ENCODE measurements at places on chromosomes 16 and 17.

DNA sequence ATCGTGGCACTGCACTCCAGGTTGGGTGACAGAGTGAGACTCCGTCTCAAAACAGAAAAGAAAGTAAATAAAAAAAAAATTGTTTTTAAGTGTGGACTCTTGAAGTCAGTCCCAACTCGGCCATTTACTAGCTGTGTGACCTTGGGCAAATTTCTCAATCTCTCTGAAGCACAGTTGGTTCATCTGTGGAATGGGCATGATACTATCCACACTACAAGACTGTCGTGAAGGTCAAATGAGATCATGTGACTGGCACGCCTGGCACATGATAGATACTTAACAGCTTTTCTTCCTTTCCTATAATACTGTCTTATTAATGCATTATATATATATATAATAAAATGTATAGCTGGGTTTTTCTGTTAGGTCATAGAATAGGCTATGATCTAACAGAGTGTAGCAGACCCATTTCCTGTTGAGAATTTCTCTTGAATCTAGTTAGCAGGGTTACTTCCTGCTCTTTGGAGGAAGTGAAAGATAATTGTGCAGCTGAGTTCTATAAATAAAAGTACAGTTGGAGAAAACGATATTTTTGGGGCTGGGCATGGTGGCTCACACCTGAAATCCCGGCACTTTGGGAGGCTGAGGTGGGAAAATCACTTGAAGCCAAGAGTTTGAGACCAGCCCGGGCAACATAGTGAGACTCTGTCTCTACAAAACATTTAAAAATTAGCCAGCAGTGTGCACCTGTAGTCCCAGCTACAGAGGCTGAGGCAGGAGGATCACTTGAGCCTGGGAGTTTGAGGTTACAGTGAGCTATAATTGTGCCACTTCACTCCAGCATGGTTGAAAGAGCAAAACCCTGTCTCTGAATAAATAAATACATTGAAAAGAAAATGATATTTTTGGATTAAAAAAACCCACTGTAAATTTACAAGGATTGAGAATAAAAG lies 7.3 kb downstream of the MILR1 start:
- no peak for DNase-seq

GRCh38 chr16:62876133-62876532 lies 839.9 kb upstream of the CDH8 start:
- DNase-seq, result no peak

DNA sequence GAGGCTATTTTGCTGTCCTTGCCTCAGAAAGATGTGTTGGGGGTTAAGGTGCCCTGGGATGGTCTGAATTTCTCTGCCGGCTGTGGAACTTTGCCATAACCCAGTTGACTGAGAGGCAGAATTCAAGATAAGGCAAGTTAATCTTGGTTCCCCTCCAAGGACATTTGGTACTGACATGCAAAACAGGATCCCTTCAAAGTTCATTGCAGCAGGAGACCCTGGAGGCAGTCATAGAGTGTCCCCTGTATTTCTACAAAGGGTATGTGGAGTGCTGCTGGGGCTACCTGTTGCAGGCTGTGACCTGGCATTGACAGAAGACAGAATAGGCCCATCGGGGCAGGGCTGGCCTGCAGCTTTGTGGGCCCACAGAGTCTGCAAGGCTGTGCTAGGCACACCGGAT lies 135.6 kb upstream of the IRX3 start:
- DNase-seq, result no peak

- DNase-seq, result no peak
Measured at GRCh38 chr16:48276102-48276501, 28.8 kb upstream of the ABCC11 start.

GRCh38 chr17:2025220-2025621 lies at the start of gene RTN4RL1:
Gene RTN4RL1 (minus strand): TSS chr17:2025334. CDS start chr17:2024865, 469 bp downstream.
- DNase-seq, result peak; percentile 41

GRCh38 chr16:24430954-24431760 lies 108.2 kb upstream of the RBBP6 start:
- DNase-seq, result no peak

DNA sequence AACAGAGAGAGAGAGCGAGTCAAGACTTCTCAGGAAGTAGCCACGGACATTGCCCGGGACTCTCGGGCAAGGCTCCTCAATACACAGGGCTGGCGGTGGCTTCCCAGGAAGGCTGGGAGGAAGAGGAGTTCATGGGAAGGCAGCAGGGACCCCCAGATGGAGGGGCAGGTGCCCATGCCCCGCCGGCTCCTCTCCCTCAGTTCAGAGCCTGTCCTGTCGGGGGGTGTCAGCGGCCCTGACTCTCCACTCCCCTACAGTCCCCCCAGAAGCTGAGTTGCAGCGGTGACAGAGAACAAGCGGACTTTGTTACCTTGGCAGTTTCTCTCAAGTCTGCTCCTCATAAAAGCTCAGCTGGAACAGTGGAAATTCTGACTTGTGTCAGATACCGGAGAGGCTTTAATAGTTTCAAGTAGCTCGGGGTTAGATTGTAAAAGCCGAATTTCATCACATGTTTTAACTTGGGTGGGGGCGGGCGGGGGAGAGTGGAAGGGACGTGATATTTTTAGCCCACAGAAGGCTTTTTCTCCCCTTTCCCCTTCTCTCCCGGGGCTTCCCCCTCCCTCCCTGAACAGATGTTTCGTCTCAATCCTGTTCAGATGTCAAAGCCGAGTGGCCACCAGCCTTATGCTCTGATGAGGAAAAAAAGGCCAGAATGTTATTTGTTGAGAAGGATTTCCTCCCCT lies 65.2 kb downstream of the NKD1 start:
- no peak for DNase-seq

Measured in tibial nerve (tissue), 4 donors.